ENCODE measurements at places on chromosomes 16 and 17. TPM values are rescaled to one million over a fixed set of nuclear protein-coding genes. Genes with fewer than 3 reads are reported as not detected.

The ICAM2 gene
- 19.9 TPM for total RNA-seq

The GALR2 gene
- not detected for total RNA-seq

The CCDC144A gene
- 1.2 TPM for total RNA-seq

The CDH3 gene
- 58.9 TPM for total RNA-seq

The SIRT7 gene
- total RNA-seq: 15.5 TPM

The ACSM5 gene
- 1.2 TPM for total RNA-seq

The DRC7 gene
- total RNA-seq: 0.36 TPM

The GPR142 gene
- not detected for total RNA-seq

The KCNJ18 gene
- not detected for total RNA-seq

- no peak for DNase-seq
- no peaks in the 10 kb centered on the region for H3K36me3 ChIP-seq
- H3K4me3 ChIP-seq: no peak overlapping the region
- H3K4me1 ChIP-seq: no peaks in the 10 kb centered on the region
Measured at GRCh38 chr17:6286233-6286632, 148.7 kb downstream of the AIPL1 start.

DNA sequence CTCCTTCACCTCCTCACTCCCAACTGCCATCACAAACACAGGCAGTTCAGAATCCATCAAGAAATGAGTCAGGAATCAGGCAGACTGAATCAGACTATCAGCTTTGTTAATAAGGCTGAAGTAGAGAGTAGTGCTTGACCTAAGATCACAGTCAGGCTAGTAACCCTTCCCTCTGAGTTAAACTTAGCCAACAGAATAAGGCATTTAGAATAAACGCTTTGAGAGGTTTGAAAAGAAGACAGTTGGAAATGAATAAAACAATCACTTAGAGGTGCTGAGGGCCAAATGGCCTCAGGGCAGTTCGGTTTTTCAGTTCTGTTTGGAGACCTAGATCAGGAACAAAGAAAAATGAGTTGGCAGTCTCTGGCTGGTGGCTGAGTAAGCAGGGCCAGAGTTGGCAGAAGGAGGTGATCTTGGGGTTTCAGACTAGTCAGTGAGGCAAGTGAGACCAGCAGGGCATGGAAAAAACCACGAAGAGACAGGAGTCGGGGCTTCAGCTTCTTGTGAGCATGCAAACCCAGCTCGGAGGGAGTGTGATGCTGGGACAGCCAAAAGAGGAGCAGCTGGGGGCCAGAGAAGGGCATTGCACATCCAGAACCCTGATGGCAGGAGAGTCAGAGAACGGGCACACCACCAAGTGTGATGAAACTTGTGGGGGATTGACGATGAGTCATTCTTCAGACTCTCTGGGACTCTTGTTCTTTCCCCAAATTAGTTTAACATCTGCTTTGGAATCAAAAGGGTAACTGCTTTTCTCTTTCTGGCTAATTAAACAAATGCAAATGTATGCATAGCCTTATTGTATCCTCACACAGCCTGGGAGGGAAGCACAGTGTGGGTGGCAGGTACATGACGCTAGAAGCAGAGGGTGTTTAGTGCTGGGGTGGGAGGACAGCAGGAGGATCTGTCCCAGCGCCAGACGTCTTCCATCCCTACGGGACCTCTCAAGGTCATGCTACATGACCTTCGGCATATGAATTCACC lies 54.8 kb downstream of the SPECC1 start:
- H3K4me1 ChIP-seq: peaks cover 23% of the 10 kb centered on the region
- H3K36me3 ChIP-seq: no peaks in the 10 kb centered on the region
- H3K4me3 ChIP-seq: no peak overlapping the region

- H3K27ac ChIP-seq: peak overlapping the region; percentile 33
- DNase-seq: no peak
- H3K4me1 ChIP-seq: no peaks in the 10 kb centered on the region
- no peaks in the 10 kb centered on the region for H3K27me3 ChIP-seq
- no peak overlapping the region for H3K4me3 ChIP-seq
Measured at GRCh38 chr17:42704837-42705494, 22.6 kb downstream of the CNTNAP1 start.

GRCh38 chr16:4090351-4090851 lies 25.8 kb downstream of the ADCY9 start:
- no peaks in the 10 kb centered on the region for H3K27me3 ChIP-seq
- H3K36me3 ChIP-seq: no peaks in the 10 kb centered on the region
- peak; percentile 48 for DNase-seq
- H3K4me1 ChIP-seq: peaks cover 3% of the 10 kb centered on the region
- no peak overlapping the region for H3K4me3 ChIP-seq

DNA sequence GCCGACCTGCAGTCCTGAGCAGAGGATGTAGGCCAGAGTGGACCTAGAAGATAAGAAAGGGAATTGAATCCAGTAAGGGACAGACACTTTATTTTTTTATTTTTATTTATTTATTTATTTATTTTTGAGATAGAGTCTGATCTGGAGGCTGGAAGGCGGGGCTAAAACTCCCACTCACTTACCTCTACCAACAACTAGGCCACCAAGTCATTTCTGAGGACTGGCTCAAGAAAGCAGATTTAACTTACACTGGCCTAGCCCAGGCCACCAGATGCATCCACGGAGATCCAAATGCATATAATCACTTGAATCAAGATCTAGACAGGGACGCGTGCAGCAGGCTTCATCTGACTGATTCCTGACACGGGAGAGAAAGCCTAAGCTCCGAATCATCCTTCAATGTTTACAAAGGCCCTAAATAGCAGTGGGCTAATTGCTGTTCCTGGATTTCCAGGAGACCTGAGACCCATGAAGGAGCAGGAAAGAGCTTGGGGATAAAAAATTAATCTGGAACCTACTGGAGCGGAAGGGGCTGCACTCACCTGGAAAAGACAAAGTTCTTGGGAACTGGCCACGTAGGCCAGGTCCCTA lies 1.1 kb upstream of the ALOX12 start:
- no peak for DNase-seq
- no peak overlapping the region for H3K4me3 ChIP-seq
- peaks cover 3% of the 10 kb centered on the region for H3K4me1 ChIP-seq
- H3K27ac ChIP-seq: no peak overlapping the region
- no peaks in the 10 kb centered on the region for H3K27me3 ChIP-seq

GRCh38 chr17:49342575-49342936 lies 19.5 kb downstream of the ZNF652 start:
- DNase-seq: no peak
- no peak overlapping the region for H3K4me3 ChIP-seq

DNA sequence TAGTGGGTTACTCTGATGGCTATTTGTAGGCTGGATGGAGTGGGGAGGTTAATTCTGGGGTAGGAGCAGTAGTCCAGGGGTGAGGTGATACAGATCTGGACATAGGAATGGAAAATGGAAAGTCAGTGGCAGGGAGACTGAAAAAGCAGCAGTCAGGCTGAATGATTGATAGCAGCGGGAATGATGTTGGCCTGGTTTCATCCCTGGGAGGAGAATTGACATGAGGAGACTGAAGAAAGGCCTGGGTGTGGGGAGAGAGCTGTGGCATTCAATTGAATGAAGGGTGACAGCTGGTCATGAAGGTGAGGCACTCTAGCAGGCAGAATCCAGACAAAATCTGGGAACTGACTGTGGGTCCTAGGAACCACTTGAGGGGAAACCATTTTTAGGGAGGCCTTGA lies 34.7 kb upstream of the CLEC18A start:
- H3K27ac ChIP-seq: no peak overlapping the region
- no peak overlapping the region for H3K4me3 ChIP-seq
- DNase-seq: no peak
- H3K27me3 ChIP-seq: no peaks in the 10 kb centered on the region

DNA sequence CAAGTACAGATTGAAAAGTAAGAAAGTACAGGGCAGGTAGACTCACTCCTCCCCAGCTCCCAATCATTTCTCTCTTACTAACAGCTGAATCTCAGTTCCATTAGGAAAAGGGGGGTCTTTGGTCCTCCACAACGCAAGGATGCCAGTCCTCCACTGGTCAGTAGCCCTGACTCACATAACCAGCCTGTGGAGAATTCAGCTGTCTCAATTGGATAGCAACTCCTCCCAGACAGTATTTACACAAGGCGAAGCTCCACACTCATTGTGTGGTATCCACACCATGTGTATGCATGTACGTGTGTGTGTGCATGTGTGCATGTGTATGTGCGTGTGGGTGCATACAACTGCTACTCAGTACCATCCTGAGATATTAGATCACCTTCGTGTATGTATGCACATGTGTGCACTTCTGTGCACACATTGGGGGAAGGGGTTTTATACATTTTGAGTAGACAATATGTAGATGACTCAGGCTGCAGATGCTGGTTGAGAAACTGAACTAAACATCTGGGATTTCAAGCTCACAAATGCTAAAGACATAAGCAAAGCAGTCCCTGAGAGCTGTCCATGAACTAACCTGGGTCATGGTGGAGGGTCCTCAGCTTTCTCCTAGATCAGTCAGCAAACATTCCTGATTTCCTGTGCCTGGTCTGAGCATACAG lies 240.1 kb downstream of the SLC39A11 start:
- no peaks in the 10 kb centered on the region for H3K4me1 ChIP-seq
- H3K27ac ChIP-seq: no peak overlapping the region
- H3K36me3 ChIP-seq: no peaks in the 10 kb centered on the region
- no peaks in the 10 kb centered on the region for H3K27me3 ChIP-seq

DNA sequence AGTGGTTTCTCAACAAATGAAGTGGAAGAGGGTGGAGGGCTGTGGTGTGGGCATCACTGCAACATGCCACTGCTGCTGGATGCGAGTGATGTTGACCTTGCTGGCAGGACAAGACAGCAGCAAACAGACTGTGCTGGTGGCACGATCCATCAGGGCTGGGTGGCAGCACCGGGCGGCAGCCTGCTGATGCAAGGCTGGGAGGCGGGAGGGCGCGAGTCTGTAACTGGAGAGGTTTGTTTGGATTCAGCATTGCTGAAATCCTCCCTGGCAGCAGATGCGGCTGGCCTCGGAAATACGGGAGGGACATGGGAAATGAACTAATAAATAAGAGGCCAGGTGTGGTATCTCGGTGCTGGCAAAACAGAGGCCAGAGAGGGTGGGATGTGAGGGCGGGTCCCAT lies 224.2 kb downstream of the ENGASE start:
- H3K27ac ChIP-seq: no peak overlapping the region
- H3K36me3 ChIP-seq: no peaks in the 10 kb centered on the region
- H3K27me3 ChIP-seq: no peaks in the 10 kb centered on the region
- DNase-seq: no peak

- H3K27me3 ChIP-seq: no peaks in the 10 kb centered on the region
- no peak overlapping the region for H3K27ac ChIP-seq
- DNase-seq: no peak
- H3K36me3 ChIP-seq: no peaks in the 10 kb centered on the region
- no peak overlapping the region for H3K4me3 ChIP-seq
Measured at GRCh38 chr16:55695595-55695994, 39.8 kb downstream of the SLC6A2 start.

GRCh38 chr17:38867179-38867967 lies 2.5 kb upstream of the LASP1 start:
- no peaks in the 10 kb centered on the region for H3K36me3 ChIP-seq
- peak overlapping the region; percentile 96 for H3K27ac ChIP-seq
- H3K4me3 ChIP-seq: peak overlapping the region; percentile 95
- peak; percentile 74 for DNase-seq

DNA sequence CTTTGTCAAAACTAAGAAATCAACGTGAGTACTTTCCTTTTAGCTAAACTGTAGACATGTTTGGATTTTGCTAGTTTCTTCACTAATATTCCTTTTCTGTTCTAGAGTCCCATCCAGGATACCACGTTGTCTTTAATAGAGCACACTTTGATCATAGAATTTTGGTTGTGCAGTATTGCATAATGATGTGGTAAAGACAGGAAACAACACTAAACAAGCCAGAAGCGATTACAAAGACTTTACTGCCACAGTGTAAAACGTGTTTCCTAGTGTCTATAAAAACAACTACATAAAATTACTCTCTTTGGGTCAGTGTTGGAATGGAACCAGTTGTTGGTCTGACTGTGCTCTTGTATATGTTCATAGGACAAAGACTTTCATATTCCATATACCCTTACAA lies 19.3 kb downstream of the SHISA9 start:
- DNase-seq: no peak
- no peaks in the 10 kb centered on the region for H3K27me3 ChIP-seq
- no peak overlapping the region for H3K4me3 ChIP-seq
- H3K4me1 ChIP-seq: no peaks in the 10 kb centered on the region

- H3K4me1 ChIP-seq: no peaks in the 10 kb centered on the region
- no peak overlapping the region for H3K4me3 ChIP-seq
- no peak overlapping the region for H3K27ac ChIP-seq
- H3K27me3 ChIP-seq: no peaks in the 10 kb centered on the region
- H3K36me3 ChIP-seq: no peaks in the 10 kb centered on the region
Measured at GRCh38 chr16:59540621-59541020, 806.5 kb upstream of the GOT2 start.

Measured in ovary (tissue), 10 donors.